Right lobe of liver (tissue), 6 donors: ENCODE measurements at places on chromosomes 1 and 21. TPM values are rescaled to one million over a fixed set of nuclear protein-coding genes. Genes with fewer than 3 reads are reported as not detected.

The ANGPTL3 gene
- 227 TPM for total RNA-seq

The ATP1A2 gene
- total RNA-seq, result 0.81 TPM

The CACYBP gene
- 20.3 TPM for total RNA-seq

The LCE1D gene
- not detected for total RNA-seq

The S100A8 gene
- total RNA-seq, result 19.3 TPM

- peaks cover 4% of the 10 kb centered on the region for H3K36me3 ChIP-seq
- H3K4me3 ChIP-seq, result no peak overlapping the region
Measured at GRCh38 chr1:46689356-46689755, 17.7 kb downstream of the TEX38 start.

- H3K27ac ChIP-seq, result no peak overlapping the region
- H3K4me3 ChIP-seq, result no peak overlapping the region
- H3K27me3 ChIP-seq, result no peaks in the 10 kb centered on the region
- no peak for DNase-seq
Measured at GRCh38 chr1:185960422-185961321, 226.5 kb downstream of the HMCN1 start.

DNA sequence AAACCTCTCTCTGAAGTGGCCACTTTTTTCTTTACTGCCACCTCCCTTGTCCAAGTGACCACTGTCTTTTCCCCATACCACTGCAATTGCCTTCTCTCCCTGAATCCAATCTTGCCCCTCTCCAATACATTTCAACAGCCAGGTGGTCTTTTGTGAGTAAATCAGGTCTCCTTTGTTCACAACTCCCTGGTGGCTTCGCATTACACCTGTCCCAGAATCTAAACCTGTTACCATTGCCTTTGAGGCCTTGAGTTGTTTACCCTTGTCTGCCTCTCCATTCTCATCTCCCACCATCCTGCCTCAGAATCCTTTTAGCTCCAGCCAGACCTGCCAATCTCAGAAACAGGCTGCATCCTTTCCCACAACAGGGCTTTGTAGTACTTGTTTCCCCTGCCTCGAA lies 21.8 kb upstream of the DYNLT5 start:
- DNase-seq, result no peak
- no peaks in the 10 kb centered on the region for H3K4me1 ChIP-seq
- H3K27me3 ChIP-seq, result no peaks in the 10 kb centered on the region
- no peaks in the 10 kb centered on the region for H3K36me3 ChIP-seq

- no peak for DNase-seq
- no peak overlapping the region for H3K27ac ChIP-seq
- no peaks in the 10 kb centered on the region for H3K27me3 ChIP-seq
Measured at GRCh38 chr1:200646515-200646914, 23.2 kb downstream of the DDX59 start.

- no peak overlapping the region for H3K4me3 ChIP-seq
- H3K27me3 ChIP-seq, result no peaks in the 10 kb centered on the region
- no peaks in the 10 kb centered on the region for H3K4me1 ChIP-seq
Measured at GRCh38 chr1:79551321-79551720, 544.8 kb upstream of the ADGRL4 start.

DNA sequence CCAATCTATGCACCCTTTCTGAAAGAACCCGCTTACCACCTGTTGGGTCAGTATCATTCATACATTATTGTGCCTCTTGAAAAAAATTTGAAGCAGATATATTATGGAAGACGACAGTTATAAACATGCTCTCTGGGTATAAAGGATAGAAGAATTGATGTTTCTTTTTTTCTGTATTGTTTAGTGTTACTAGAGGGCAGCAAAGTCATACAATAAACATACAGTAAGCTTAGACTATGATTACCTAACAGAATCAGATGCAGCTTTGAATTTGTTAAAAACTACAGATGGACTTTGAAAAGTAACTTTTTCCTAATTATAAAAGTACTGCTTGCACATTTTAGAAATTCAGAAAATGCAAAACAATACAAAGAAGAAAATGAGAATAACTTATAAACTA lies 11.1 kb upstream of the PAXBP1 start:
- H3K36me3 ChIP-seq, result no peaks in the 10 kb centered on the region
- H3K27me3 ChIP-seq, result no peaks in the 10 kb centered on the region
- no peak overlapping the region for H3K27ac ChIP-seq
- no peak for DNase-seq
- H3K4me3 ChIP-seq, result no peak overlapping the region
- no peaks in the 10 kb centered on the region for H3K4me1 ChIP-seq

DNA sequence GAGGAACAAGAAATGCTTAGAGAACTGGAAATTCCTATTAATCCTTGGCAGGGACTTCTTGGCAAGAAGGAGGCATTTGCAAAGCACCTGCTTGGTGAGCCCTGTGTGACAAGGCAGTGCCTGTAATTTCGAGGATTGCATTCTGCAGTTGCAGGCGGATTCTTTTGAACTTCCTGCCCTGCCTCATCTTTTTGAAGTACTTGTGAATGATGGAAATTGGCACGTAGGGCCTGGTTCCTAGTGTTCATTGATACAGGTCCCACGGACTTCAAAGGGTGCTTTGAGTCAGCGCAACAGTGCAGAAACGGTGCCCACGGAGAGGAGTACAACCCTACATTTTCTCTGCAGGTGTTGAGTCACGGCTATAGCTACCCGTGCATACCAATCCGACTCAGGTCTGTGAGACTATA lies 6.4 kb downstream of the HUNK start:
- no peaks in the 10 kb centered on the region for H3K4me1 ChIP-seq
- no peak overlapping the region for H3K27ac ChIP-seq
- no peak overlapping the region for H3K4me3 ChIP-seq
- no peaks in the 10 kb centered on the region for H3K27me3 ChIP-seq

- H3K4me3 ChIP-seq, result no peak overlapping the region
- no peak for DNase-seq
- H3K27me3 ChIP-seq, result no peaks in the 10 kb centered on the region
- H3K27ac ChIP-seq, result no peak overlapping the region
- no peaks in the 10 kb centered on the region for H3K36me3 ChIP-seq
Measured at GRCh38 chr1:87242445-87243185, 86.1 kb upstream of the LMO4 start.

DNA sequence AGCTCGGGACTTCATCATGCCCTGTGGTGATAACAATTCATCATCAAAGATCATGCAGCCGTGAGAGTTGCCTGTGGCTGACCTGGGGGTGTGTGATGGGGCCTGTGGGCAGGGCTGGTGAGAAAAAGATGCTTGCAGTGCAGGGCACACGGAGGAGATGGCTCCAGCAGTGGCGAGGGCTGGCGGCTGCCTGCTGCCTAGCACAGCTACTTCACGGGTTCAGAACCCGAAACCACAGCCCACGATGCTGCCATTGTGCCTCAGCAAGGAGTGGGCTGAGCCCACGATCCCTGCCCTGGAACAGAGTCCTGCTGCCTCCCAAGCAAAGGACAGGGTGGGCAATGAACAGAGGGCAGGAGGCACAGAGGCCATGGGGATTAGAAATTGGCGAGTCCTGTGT lies 631 bp upstream of the KRTAP10-9 start:
- no peak for DNase-seq
- H3K4me3 ChIP-seq, result no peak overlapping the region
- H3K27me3 ChIP-seq, result no peaks in the 10 kb centered on the region
- no peaks in the 10 kb centered on the region for H3K4me1 ChIP-seq
- H3K27ac ChIP-seq, result no peak overlapping the region

DNA sequence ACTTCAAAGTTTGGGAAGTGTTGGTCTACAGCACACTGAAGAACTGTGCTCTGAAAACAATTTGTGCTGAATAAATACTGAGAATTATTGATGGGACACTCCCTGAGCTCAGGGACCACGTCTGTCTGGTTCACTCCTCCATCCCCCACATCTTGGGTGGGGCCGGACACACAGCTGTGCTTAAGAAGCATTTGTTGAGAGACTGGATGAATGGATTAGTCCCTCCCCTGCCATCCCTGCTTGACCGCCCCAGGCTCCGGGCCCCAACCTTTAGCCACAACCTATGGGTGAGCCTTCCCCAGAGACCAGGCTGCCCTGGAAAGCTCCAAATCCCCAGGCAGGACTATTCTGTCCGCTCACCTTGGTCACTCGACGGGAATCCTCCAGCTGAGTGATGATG lies 7.5 kb downstream of the TRIM63 start:
- no peak overlapping the region for H3K27ac ChIP-seq
- no peaks in the 10 kb centered on the region for H3K4me1 ChIP-seq
- H3K27me3 ChIP-seq, result no peaks in the 10 kb centered on the region
- DNase-seq, result no peak

GRCh38 chr1:236122176-236122575 lies 20.2 kb upstream of the GPR137B start:
- H3K36me3 ChIP-seq, result no peaks in the 10 kb centered on the region
- H3K4me1 ChIP-seq, result no peaks in the 10 kb centered on the region
- no peak overlapping the region for H3K27ac ChIP-seq
- no peak overlapping the region for H3K4me3 ChIP-seq
- DNase-seq, result no peak
